Stimulated activated CD4-positive, alpha-beta T cell treated with anti-CD3 and anti-CD28 coated beads, Interleukin-4, amount 100 ng/mL, for 1 hour (primary cell): ENCODE measurements at places on chromosomes 13 and 19.

- DNase-seq = no peak
These were observed 27.4 kb downstream of the LATS2 start for GRCh38 chr13:21033856-21034602.

- DNase-seq = no peak
These were observed 223.1 kb downstream of the MZT1 start for GRCh38 chr13:72504131-72504841.

- no peak for DNase-seq
These were observed 24.2 kb downstream of the KLF12 start for GRCh38 chr13:74110053-74110452.

GRCh38 chr19:18274781-18275356, 617 bp upstream of the IQCN start:
- DNase-seq = no peak
